ENCODE measurements at places on chromosomes 3 and 15.
A peak's percentile ranks its signal among the peaks of the same experiment; 100 is the strongest.

DNA sequence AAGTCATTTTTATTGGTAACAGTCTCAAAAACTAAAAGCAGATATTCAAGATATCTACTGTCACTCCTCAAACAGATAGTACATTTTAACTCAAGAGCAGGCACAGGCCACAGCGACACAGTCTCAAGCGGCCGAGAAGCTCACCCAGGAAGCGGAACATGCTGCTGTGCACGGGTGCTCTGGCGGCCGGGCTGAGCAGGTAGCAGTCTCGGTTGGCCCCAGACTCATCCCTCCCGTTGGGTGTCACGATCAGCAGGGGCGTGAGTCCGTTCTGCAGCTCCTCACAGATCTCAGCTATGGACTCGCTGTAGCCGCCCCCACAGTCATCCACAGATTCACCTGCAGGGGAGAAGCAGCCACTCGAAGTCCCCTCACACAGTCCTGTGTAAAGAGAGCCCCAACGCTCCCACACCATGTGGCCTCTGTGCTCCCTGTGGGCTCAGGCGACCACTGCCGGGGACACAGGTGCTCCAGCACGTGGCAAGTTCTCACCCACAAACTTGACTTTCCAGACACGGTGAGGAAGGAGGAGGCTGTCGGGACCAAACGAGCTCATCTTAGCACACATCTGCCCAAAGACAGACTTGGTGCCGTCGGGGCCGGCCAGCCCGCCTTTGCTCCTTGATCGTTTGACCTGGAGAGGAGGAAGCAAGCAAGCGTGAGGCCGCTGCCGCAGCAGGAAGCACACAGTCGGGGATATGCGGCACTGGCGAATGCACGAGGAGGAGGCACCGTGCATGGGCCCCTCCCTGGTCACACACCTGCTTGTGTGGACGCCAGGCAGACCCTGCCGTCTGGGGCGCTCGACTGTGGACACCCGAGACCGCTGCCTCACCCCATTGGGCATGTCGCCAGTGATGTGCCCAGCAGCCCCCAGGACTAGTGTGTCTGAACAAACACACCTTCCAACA, 17.7 kb upstream of the OCA2 start:
- no peak for DNase-seq

DNA sequence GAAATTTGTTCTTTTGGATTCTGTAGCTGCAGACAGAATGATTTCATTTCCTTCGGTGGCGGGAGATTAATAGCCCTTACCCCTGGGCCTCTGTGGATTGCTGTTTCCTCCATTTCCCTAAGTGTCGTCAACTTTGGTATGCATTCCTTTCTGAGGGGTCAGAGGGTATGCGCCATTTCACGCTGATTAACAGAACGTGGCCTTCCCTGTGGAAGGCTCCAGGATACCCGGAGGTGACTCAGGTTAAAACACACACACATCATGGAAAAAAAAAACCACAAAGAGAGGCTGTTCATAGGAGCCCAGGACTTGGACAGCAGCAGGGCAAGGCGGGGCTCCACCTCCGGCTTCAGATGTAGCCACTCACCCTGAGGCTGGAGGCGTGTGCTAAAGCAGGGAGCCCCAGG, 51.9 kb downstream of the EPHB1 start:
- no peak for DNase-seq

- peak; percentile 41 for DNase-seq
Observed at GRCh38 chr15:59918994-59919951, 84.8 kb upstream of the FOXB1 start.

DNA sequence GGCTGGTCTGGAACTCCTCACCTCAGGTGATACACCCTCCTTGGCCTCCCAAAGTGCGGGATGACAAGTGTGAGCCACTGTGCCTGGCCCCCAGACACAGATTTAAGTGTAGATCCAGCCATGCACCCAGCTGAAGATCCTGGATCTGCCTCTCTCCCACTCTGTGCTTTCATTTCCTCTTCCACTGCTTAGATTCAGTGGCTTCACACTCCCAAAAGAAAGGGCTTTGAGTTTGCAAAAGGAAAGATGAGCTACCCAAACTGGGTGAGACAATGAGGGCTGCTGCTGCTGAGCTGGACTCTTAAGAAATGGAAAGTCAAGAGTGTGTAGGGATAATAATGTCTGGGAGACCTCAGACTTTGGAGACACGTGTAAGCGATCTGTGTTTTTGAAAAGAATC, 45.5 kb downstream of the ISG20 start:
- no peak for DNase-seq

GRCh38 chr15:33551860-33552259, 241.1 kb downstream of the RYR3 start:
- no peak for DNase-seq

- DNase-seq: peak; percentile 53
Observed at GRCh38 chr3:132535575-132536441, 61.3 kb upstream of the ACKR4 start.

DNA sequence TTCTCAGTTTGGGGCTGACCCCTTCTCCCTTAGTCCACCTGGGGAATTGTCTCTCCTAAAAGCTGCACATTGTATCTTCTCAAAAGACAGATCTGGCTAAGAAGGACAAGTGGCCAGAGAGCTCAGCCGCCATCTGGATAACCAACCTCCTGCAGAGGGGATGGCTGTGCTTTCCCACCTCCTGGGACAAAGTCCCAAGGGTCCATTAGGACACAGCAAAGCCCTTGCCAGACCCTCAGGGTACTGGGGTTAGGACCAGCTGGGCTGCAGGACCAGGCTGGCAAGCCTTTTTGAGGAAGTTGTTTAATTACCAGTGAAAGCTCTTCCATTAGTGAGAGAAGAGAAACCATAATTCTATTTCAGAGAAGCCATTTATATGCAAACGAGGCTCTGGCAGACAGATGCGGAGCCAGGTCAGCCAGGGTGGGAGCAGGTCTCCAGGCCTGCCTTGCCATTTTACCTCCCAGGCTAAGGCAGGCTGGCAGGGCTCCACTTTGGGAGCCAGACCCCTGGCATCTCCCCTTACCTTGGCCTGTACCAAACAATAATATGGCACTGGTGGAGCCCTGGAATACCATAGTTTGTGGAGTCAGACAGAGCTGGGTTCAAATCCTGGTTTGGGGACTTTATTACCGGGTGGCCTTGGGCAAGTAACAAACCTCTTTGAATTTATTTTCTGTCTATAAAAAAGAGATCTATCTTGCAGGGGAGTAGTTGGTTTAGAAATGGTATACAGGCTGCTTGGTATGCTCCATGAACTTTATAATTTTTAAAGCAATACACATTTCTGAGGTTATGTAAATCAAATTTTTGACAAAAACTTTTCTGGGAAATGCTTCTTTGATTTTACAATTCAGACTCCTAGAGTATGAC, 17.9 kb downstream of the SHF start:
- no peak for DNase-seq

DNA sequence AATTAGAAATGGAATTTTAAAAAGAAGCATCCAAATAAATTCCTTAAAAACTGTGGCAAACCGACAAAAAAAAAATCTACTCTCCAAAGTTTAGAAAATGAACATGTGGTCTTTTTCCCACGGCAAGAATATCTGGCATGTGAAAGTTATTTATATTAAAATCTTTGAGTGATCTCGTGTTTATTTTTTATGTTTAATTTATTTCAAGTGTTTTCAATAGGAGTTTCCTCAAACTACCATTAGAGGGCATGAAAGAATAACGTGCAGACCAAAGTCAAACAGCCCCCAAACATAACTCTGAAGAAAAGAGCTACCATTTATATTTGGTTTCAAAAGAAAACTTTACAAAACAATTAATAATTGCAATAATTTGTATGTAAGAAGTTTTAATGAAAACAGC, 286.4 kb downstream of the ZIC4 start:
- DNase-seq: no peak

DNA sequence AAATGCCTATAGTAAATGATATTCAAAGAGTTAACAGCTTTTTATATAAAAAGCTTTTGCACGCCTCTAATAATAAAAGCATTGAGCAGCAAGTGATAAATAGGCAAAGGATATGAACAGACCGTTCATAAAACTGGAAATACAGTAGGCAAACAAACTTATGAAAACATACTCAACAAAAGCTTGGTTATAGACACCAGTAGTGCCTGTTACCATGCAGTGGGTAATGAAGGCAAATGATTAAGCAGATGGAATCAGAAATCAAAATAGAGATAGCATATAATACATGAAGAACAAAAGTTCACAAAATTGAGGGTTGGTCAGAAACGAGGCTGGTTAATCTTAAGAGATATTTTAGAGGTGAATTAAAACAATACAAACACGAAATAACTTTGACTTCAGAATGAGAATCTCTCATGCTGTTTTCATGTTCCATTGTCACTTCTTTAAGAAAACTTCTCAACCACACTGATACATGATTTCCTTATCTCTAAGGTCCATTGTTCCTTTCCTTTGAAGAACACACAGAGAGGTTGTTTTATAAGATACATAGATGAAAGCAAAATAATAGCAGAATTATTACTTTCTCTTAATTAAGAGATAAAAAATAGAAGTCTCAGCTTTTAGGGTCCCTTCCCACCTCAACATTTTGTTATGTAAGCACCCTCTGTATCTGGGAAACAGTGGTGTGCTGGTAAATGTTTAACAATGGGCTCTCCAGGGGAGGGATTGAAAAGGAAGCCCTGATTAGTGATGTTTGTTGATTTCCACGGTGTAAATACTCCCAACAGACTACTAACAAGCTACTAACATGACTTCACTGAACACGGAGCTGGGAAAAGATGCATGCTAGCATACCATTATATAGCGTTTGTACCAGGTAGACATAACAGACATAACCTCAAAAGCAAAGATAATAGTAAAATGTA, 12.6 kb downstream of the RASGRP1 start:
- no peak for DNase-seq

DNA sequence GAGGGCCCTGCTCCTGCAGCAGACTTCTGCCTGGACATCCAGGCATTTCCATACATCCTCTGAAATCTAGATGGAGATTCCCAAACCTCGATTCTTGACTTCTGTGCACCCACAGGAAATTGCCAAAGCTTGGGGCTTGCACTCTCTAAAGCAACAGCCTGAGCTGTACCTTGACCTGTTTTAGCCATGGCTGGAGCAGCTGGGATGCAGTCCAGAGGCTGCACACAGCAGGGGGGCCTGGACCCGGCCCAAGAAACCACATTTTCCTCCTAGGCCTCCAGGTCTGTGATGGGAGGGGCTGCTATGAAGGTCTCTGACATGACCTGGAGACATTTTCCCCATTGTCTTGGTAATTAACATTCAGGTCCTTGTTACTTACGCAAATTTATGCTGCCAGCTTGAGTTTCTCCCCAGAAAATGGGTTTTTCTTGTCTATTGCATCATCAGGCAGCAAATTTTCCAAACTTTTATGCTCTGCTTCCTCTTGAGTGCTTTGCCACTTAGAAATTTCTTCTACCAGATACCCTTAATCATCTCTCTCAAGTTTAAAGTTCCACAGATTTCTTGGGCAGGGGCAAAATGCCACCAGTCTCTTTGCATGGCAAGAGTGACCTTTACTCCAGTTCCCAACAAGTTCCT, 11.8 kb upstream of the MYO5A start:
- no peak for DNase-seq

DNA sequence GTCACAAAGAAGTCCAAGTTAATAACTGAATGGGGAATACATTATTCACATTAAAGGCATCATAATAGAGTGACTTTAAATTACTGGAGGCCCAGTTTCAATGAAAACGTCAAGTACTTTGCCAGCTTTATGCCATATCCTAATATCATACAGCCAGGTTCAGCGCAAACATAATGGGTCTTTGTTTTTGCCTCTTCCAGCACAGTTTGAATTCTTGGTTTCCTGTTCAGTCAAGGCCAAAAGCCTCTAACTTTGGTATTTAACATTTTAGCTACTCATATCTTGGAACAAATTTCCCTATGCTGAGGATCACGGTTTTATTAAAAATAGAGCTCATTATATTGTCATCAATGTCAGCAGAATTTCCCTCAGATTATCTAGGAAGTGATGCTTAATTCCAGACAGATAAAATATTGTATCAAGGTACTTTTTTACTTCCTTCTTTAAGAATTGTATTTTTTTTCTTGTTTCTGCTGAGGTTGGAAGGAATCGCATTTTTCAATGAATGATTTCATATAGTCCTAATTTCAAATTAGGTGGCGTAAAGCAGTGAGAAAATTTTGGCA, 269.2 kb downstream of the THRB start:
- DNase-seq: no peak

DNA sequence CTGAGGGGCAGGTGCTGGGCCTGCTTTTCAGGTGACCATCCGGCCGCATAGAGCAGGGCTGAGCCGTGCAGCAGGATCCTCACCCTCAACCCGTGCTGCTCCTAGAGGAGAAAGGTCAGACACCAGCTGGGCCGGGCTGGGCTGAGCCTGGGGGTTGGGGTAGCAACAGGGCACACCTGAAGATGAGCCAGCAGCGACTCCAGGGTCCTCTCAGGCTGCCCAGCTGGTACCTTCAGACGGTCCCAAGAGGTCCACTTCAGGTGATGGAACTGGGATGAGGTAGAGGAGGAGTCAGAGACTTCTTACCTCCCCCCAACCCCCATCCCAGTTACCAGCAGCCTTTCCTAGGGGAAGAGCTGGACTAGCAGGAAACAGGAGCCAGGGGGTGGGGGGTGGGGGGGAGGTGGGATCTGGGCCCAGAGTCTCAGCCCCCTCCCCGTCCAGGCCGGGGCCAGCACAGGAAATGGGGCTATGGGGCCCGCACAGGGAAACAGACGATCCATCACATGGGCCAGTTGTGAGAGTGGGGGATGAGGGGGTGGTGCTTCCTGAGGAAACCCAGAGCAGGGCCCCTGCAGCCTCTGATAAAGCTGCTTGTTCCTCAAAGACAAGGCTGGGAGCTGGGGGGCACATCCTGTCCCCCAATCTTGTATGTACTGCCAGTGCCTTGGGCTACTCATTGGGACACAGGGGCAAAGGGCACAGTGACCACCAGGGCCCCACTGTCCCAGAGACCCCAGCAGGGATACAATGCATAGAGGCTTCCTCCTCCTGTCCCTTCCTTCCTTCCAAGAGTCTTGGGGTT, 3.0 kb downstream of the INKA1 start:
- DNase-seq: no peak

DNA sequence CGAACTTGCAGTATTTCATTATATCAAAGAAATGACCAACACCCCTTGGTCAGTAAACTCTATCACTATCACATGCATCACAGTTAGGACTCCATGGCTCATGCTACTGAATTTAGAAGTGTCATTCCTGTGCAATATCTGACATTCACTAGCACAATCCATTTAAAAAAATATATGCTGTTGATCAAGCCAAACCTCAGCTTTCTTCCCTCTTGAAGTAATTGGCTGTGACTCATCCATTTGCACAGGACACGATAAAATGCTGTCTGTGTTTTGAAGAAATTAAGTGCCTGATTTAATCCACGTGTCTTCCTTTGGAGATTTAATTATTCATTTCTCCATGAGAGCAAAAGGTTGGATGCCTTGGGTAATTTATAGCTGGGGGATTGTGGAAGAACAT, 38.9 kb downstream of the CPNE4 start:
- no peak for DNase-seq

DNA sequence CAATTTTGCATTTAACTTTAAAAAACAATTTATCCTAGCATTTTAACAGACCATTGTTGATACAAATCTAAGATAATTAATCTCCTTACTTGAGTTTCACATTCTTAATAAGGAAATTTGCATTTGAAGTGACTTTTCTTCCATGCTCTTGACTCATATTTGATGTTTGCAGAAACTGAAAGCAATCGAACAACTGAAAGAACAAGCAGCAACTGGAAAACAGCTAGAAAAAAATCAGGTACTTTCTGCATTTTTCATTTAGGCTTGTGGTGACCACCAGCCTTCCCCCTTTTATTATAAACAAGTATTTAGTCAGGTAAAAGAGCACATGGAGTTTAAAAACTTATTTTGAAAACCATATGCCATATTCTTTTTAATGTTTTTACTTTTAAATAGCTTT, 20.1 kb upstream of the SELENOT start:
- DNase-seq: no peak

Measured in stimulated activated naive CD4-positive, alpha-beta T cell treated with Interleukin-2 at 50 U/mL for 16 hours (primary cell).